ENCODE measurements at places on chromosomes 4 and X.

GRCh38 chr4:3526456-3526855, 5.8 kb downstream of the LRPAP1 start:
- no peak for DNase-seq

DNA sequence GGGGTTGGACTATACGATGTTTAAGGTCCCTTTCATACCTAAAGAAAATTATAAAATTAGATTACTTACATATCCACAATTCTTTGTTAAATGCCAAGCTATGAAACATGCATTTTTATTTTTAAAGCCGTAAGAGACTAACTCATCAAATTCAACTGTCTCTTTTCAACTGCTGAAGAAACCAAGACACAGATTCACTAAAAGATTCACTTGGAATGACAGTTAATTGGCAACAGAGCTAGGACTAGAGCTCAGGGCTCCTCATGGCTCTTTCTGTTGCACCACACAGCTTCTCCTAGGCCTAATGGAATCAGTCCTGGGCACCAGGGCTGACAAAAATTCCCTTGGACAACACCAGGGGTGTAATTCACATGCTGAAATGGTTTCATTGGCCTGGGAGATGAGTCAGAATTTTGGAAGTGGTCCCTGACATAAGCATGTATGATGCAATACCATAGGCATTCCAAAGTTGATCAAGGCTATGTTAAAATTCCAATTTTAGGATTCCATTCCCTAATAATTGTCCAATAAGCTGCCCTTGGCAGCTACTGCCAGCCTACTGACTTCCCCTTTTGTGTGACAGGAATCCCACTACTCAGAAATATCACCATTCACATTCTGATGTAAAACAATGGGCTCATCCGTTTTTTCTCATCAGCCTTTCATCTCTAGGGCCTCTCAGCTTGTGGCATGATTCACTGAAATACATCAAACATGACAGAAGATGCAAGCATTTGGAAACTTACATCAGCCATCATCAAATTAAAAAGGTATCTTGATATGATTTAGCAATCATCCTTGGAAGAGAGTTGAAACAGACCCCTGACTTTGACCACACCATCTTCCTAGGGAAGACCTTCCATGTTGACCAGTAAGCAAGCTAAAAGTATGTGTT, 54.2 kb downstream of the PLAC1 start:
- DNase-seq: no peak

GRCh38 chr4:26140150-26140898, 180.5 kb upstream of the RBPJ start:
- DNase-seq: no peak

DNA sequence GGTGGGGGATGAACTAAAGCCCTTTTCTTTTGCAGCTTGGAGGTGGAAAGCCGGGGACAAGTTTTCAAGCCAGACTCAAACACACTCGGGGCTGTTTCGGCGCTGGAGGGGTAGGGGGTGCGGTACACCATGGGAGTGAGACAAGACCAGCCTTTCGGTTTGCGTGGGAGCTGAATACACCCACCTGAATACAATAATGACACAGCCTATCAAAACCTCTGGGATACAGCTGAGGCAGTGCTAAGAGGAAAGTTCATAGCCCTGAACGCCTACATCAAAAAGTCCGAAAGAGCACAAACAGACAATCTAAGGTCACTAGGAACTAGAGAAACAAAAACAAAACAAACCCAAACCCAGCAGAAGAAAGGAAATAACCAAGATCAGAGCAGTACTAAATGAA, 163.3 kb downstream of the ATRX start:
- DNase-seq: no peak

DNA sequence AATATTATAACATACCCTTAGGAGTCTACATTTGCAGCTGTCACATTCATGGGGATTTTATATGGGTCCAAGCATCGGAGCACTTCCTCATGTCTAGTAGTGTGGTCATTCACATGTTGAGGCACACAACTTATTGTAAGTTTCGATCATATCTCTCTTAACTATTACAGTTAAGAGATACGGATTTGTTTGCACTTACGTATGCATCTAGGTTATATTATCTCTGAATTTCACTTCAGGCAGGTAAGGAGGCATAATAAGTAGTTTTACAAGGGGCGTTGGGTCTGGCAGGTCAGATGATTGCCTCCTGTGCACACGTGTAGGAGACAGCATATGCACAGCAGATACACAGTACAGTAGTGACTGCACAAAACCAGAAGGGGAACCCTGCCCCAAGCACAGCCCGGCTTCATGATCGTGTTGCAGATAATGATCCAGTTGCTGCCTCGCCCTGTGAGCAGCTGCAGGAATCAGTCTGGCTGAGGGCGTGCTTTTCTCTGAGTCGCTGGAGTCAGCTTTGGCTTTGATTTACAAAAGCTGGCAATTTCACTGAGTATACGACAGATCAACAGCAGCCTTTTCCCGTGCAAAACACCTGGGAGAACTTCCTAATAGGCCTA, 302.9 kb upstream of the GATB start:
- DNase-seq: no peak
